ENCODE measurements at places on chromosomes 5 and 9.

DNA sequence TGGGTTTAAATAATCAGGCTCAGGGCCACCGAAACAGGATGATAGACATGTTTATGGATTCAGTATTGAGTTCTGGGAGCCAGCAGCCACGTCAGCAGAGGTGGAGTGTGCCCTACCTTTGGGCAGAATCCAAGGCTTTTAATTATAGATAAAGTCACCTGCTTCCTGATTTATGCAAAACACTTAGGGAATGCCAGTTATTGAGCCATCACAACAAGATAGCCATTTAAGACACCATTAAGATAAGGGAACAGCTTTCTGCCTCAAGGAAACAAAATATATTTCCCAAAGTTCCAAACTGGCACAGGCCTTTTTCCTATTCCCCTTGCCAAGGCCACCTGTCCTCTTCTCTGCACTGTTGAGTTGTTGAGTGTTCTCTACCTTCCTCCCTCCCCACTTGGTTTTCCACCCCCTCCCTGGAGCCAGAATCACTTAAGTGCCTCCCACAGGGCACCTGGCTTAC, 2.4 kb downstream of the CCL28 start:
- no peak for DNase-seq

- DNase-seq = no peak
Measured at GRCh38 chr9:26375448-26375847, 517.2 kb downstream of the CAAP1 start.

GRCh38 chr5:135312255-135312935, 86.6 kb downstream of the MACROH2A1 start:
- DNase-seq = no peak

DNA sequence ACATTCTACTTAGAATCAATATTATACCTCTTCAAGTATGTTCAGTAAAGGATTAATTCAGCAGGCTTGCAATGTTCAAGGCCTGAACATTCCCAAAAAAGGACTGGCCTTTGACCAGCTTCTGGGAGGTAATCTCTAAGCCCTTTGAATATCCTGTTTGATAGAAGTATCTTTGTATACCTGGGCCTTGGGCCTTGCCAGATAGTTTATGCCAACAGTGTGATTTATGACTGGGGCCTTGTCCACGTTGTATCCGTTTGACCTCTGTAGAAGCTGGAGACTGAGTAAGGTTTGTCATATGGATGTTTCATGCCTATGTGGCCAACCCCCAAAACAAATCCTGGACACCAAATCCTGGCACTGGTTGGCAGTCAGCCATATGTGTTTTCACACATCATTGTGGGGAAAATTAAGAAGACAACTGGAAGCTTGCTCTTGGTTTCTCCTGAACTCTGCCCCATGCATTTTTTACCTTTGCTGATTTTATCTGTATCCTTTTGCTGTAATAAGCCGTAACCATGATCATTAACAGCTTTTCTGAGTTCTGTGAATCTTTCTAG, 92.1 kb downstream of the RMI1 start:
- no peak for DNase-seq

GRCh38 chr5:94754824-94755223, 136.4 kb downstream of the SLF1 start:
- no peak for DNase-seq

- DNase-seq = no peak
Measured at GRCh38 chr5:170809551-170809950, 26.0 kb downstream of the GABRP start.

DNA sequence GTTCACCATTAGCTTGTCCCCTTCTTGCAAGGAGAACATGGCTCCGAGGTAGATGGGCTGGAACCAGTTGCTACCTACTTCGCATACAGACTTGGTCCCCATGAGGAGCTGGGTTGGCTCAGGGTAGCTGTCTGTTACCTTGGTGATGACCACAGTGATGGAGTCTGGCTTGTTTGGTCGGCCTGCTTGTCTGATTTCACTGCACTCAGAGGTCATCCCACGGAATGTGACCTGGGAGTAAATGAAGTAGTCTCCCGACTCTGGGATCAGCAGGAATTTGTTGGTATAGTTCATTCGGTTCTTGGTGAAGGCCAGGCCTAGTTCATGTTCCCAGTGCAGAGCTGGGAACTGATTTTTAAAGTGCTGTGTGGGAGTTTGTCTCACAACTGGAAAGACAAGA, 15.3 kb downstream of the TNFSF15 start:
- DNase-seq = no peak

Measured in stimulated activated effector memory CD8-positive, alpha-beta T cell treated with anti-CD3 and anti-CD28 coated beads, Interleukin-12 subunit alpha, Interleukin-12 subunit beta, amount 100 ng/mL, for 72 hours (primary cell).